ENCODE measurements at places on chromosomes 5 and 9.

DNA sequence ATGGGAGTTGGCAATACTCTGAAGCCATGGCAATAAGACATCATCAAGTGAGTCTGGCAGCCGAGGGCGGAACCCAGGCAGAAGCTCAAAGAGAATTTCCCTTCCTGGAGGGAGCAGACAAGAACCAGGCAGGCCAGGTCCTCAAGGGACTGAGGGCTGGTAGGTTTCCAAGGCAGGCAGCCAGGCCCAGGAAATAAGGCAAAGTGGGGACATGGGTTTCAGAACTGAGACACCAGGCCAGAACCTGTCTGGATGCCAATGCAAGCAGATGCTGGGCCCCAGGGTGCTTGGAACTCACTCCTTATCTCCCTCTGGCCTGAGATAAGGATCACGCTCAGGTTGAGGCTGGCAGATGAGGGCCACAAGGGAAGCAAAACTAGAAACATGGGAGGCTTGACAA is 8.9 kb downstream of the TSSK1B start:
- DNase-seq = no peak

GRCh38 chr9:33142535-33142934 is 24.6 kb downstream of the B4GALT1 start:
- DNase-seq = no peak

- no peak for DNase-seq
Observed at GRCh38 chr9:120841930-120842684, 615 bp downstream of the PSMD5 start.

- DNase-seq = peak; percentile 1
Observed at GRCh38 chr5:142548739-142549275, 137.1 kb downstream of the FGF1 start.

GRCh38 chr9:78280982-78281668 is 15.8 kb upstream of the PSAT1 start:
- no peak for DNase-seq

DNA sequence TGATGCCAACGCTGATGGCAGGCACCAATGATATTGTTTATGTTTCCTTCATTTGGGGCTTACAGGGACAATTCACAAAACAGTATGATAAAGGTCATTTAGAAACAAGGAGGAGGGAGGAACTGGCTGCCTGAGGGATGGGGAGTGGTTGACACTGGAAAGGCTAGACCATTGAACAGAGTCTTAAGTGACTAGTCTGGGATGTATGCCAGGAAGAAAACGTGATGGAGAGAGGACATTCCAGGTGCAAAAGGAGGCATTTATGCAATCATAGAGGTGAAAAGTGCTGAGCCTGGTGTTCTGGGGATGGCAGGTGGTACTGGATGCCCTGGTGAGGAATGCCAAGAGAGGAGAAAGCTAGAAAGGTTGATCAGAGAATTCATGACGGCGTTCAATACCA is 153.4 kb downstream of the ZNF462 start:
- DNase-seq = no peak

GRCh38 chr9:78620764-78621163 is 323.8 kb downstream of the PSAT1 start:
- no peak for DNase-seq

DNA sequence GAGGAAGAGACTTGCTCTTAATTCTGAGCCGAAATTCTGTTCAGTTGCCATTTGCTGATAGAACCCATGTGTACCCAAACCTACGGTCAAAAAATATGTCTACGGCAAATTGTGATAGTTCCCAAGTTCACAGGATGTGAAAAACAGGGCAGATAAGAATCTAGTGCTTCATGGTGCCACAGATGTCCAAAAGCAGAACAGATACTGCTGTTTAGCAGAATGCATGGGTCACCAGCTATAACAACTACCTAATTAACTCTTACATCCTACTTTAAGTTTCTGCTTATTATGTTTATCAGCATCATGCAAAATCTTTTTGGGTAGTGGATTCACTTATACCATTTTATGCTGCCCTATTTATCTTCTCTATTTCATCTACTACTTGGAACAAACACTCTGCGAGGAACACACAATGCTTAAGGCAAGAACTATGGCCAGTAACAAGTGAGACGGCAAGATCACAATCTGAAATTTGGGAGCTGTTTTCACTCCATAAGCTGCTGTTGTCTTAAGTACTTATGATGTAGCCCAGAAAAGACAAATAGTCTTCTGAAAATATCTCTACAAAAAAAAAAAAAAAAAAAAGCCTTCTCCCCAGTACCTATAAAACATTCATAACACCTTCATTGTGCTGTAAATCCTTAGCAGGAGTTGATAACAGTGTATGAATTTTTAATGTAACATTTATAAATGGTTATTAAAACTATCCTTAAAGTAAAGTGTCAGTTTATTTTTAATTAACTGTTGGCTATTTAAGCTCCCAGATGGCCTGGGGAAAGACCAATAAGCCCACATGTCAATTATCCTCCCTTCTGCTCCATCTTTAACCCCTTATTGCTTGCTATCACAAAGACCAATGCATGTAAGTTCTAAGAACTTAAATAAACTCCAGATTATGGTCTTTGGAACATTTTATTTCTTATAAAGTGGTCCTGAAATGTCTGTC is 232.3 kb downstream of the TLR4 start:
- no peak for DNase-seq

DNA sequence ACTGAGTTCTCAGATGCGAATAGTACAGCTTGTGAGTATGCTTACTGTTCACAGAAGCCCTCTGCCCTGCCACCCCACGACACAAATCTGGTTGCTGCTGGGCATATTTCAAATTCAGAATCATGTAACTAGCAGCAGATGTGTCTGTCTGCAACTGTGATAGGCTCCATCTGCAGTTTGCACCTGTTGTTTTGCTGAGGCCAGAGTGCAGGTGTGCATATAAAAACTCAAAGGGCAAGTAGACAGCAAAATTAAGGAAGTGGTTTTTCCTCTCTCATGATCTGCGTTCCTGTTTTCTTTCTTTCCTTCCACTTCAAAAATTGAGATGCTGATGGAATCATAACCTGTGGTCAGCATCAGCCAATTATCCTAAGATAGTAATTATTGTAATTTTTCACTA is 1000.5 kb downstream of the PTPRD start:
- no peak for DNase-seq

DNA sequence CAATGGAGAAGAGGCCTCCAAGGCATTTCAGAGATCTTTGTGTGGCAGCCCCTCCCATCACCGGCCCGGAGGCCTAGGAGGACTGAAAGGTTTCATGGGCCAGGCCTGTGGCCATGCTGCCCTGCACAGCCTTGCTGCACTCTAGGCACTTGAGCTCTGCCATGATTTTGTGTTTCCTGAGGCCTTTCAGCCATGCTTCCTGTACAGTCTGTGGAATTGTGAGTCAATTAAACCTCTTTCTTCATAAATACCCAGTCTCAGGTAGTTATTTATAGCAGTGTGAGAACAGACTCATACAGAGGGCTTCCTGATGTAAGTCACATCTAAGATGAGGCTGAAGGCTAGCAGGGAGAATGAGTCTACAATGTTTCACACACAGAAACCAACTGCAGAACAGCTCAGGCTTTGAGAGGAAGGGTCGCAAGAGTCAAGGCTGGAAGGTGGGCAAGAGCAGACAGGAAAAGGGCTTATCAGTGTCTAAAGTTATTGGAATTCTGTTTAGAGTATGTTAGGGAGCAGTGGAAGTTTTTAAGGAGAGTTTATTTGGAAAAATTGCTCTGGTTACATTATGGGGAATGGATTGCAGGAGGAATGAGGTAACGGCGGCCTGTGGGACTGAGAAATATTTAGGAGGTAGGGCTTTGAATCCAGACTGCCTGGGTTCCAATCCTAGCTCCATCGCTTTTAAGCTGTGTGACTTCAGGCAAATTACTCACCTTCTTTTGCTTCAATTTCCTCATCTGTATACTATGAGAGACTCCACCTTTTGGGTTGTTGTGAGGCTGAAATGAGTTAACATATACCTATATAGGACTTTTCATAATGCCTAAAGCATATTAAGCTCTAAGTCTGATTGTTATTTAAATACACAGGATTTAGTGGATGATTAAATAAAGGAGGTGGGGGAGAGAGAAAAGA is 291.2 kb downstream of the CWC27 start:
- no peak for DNase-seq

DNA sequence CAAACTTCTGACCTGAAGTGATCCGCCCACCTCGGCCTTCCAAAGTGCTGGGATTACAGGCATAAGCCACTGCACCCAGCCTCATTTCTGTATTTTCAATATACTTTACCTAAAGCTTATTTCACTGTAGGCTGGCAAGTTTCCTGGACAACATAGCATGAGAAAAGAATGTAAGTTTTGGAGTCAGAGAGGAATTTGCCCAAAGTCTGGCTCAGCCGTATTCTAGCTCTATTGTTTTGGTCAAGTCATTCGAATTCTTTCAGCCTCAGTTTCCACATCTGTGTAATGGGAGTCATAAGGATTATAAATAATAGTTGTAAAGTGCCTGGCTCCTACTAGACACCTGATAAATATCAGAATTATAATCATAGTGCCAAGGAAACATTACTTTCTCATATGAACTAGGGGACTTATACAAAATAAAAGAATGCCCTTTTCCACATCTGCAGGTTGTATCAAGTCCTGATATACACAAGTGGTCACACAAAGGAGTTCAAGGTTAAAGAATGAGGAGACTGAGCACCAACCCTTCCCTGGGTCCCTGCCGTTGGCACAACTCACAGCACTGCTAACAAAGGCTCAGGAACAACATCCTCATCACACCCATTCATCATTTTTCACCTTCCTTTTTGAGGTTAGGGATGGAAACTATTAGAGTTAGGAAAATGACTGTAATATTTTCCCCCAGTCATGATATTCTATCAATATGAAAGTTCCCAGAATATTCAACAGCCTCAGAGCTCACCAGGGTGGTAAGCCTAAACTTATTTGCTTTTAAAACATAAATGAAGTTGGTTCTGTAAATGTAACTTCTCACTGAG is 34.6 kb upstream of the RAI14 start:
- DNase-seq = no peak

- DNase-seq = no peak
Observed at GRCh38 chr9:130205912-130206311, 33.7 kb downstream of the NCS1 start.

- no peak for DNase-seq
Observed at GRCh38 chr5:139131465-139131864, 66.7 kb downstream of the SIL1 start.

GRCh38 chr5:7663808-7664207 is 187.1 kb downstream of the CFAP90 start:
- DNase-seq = no peak

GRCh38 chr9:133322701-133323100 is 13.3 kb downstream of the SURF6 start:
- DNase-seq = no peak

GRCh38 chr5:141363952-141364660 is at the start of gene PCDHGA5:
TSS of gene PCDHGA5 (plus strand) at chr5:141364162. CDS start at chr5:141364331, 169 bp downstream.
- no peak for DNase-seq

DNA sequence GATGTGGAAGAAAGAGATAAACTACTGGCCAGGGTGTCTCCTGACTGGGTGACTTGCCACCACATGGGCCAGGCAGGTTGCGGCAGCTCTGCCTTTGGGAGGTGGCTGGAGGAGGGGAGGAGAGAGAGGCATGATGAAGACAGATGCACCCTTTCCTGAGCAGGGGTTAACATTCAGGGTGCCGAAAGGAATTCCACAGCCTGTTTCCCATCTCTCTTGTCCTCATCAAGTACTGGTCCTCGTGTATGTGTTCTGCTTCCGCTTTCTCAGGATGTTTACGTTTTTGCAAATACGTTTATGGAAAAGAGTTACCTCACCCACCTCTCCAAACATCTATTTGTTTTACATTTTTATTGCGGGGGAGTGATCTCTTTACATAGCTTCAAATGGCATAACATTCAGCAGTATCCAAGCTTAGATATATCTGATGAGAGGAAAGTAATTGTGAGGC is 73.4 kb downstream of the C9orf85 start:
- DNase-seq = no peak

GRCh38 chr5:137142764-137143605 is 356.1 kb downstream of the SPOCK1 start:
- no peak for DNase-seq

GRCh38 chr9:133978226-133978898 is 13.8 kb downstream of the VAV2 start:
- no peak for DNase-seq

DNA sequence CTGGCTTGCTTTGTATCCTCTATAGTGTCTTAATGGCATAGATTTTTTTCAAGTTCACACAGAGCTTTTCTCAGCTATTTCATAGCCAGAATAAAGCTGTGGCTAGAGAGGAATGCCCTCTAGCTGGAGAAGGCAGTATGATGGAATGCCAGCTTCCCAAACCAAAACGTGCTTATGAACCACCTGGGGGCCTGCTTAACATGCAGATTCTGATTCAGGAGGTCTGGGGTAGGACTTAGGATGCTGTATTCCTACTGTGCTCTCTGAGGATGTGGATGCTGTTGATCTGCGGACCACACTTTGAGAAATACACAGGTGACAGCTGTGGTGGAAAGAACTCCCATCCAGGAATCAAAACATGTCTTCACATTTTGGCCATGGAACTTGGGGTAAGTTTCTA is 49.9 kb upstream of the DPYSL3 start:
- no peak for DNase-seq

GRCh38 chr5:130452744-130453143 is 548.5 kb downstream of the CHSY3 start:
- DNase-seq = no peak

- DNase-seq = no peak
Observed at GRCh38 chr9:117783828-117784227, 79.6 kb downstream of the TLR4 start.

DNA sequence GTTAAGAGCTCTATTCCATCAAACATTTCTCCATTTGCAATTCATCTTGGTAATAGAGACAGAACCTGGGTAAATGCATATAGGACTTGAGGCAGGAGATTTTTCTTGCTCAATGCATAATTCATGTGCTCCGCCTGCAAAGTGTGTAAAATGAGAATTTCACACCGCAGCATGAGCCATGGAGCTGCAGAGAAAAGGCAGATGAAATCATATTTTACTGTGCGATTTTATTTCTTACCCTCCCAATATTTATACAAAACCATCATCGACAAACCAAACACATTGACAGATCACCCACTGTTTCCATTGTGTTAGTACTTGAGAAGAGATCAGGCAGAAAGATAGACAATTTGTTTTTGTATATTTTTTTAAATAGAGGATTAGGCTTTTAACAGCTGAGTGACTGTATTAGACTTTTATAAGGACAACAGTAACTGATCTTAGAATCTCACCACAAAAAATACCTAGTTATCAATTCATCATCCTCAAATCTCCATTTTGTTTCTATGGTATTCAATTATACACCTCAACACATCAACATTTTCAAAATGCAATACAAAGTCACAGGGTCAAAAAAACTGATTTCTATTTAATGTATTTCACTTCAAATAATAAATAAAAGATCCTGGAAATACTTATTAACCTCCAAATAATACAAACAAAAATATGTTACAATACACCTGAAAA is 191.1 kb downstream of the AP3B1 start:
- no peak for DNase-seq

GRCh38 chr5:10153808-10154537 is 95.7 kb downstream of the ATPSCKMT start:
- DNase-seq = no peak
